ENCODE measurements at places on chromosomes 5 and 9.

DNA sequence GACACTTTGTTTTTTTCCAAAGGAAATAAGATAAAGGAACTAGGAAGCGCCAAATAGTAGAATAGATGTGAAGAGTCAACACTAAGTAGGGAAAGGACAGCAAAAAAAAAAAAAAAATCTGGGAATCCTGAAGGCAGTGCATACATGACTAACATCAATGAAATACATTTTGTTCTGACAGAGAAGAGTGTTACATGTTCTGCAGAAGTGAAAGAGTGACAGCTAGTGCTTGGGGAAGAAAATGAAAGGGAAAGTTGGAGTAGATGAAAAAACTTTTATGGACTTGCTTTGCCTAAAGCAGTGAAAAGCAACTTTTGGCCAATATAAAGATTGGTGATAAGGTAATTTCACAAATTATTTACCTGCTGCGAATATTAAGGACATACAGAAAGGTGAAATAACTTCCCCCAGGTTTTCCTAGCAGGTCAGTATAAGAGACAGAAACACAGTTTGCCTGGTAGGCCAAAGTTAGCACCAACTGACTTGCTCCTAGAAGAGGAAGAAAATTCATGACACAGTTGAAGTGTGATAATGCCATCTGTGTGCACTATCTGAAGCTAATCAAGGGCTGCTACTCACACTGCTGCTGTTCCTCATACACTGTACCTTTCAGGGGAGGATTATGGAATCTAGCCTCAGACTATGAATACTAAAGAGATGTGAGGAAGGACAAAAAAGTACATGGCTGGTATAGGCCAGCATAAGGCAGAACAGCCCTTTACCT lies 38.6 kb downstream of the RANBP6 start:
- no peak for DNase-seq

DNA sequence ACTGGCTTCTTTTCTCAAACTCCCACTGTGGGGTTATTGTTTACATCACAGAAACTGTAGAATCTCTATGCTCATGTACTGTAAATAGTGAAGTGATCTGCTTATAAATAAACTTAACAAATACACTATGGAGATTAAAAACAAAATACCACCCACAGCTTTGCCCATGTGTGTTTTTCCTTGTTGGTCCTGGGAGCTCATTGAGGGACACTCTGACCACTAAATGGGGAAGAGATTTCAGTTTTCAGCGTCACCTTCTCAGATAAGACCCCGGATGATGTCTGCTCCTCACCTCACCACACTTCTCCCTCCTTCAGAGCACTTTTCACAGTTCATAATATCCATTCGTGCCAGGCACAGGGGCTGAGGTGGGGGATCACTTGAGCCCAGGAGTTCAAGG lies 89.7 kb downstream of the PDE6A start:
- no peak for DNase-seq

DNA sequence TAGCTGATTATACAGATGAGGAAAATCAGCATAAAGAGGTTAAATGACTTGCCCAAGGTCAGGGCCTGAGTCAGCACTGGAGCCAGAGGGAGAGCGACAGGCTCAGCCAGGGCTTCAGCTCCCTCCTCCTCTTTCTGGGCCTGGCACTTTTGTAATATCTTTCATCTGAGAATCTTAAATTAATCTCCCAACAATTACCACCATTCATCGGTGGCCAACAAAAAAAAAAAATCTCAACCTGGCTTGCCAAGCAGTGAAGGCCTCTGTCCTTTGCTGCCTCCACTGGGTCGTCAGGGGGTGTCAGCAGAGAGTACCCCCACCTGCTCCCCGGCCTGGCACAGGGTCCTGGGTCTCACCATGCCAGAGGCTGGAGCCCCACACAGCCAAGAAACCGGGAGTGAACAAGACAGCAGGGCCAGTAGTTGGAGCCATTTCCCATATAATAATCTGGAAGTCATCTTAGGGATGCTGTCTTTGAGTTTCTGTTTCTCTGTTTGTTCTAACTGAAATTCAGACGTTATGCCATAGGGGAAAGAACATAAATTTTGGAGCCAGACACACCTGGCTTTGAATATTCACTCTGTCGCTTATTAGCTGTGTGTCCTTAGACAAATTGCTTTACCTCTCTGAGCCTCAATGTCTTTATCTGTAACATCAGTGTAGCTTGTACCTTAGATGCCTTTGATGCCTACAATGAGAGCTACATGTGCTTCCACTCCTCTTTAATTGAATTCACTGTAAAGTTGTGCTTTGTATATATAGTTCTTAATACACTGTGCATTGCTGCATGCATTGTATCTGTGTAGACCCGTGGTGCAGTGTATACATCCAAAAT lies 299.9 kb upstream of the MSX2 start:
- no peak for DNase-seq

- no peak for DNase-seq
Measured at GRCh38 chr9:132027752-132028663, 51.7 kb downstream of the MED27 start.

- DNase-seq, result no peak
Measured at GRCh38 chr9:21854594-21854993, 52.2 kb downstream of the MTAP start.
